Uterus (tissue), 4 donors: ENCODE measurements at places on chromosomes 11 and 22. TPM values are rescaled to one million over a fixed set of nuclear protein-coding genes. Genes with fewer than 3 reads are reported as not detected.

The GAB2 gene
- 25.4 TPM for total RNA-seq

The PNPLA5 gene
- total RNA-seq: not detected

DNA sequence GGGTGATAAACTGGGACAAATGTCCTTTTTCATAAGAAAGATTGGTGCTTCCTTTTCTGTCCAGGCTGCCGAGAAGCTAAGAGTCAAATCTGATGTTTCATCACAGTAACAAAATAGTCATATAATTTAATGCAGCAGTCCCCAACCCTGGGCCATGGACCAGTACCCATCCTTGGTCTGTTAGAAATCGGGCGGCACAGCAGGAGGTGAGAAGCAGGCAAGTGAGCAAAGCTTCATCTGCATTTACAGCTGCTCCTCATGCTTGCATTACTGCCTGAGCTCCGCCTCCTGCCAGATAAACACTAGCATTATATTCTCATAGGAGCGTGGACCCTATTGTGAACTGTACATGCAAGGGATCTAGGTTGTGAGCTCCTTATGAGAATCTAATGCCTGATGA is 26.2 kb downstream of the PRR14L start:
- no peaks in the 10 kb centered on the region for H3K4me1 ChIP-seq
- H3K27ac ChIP-seq: no peak overlapping the region
- H3K4me3 ChIP-seq: no peak overlapping the region
- H3K27me3 ChIP-seq: no peaks in the 10 kb centered on the region

GRCh38 chr11:46413760-46414465 is 22.3 kb upstream of the CHRM4 start:
- H3K36me3 ChIP-seq: no peaks in the 10 kb centered on the region
- H3K4me1 ChIP-seq: no peaks in the 10 kb centered on the region
- H3K27me3 ChIP-seq: no peaks in the 10 kb centered on the region
- no peak for DNase-seq

DNA sequence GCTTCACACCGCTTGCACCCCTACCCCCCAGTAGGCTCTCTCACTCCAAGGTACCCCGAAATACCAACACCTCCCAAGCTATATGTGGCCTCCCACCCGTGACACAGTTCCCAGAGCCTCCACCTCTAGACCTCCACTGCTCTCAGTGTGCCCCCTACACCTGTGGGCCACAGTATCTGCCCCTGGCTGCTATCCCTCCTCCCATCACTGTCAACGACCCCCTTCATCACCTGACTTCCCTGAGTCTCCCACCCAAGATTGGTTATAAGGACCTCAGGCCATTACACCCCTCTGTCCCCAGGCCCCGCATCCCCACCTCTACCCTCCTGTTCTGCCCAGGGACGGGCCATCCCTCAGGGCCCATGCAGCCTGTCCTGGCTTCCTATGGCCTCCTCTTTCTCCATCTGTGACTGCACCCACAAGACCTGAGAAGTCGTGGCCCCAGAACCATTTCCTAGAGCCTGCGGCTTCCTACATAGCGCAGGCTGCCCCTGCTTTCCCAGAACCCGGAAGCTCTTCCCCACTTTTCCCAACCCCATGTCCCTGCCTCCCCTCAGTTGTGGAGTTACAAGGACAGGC is 734 bp downstream of the ACR start:
- no peaks in the 10 kb centered on the region for H3K36me3 ChIP-seq
- no peaks in the 10 kb centered on the region for H3K27me3 ChIP-seq
- H3K4me1 ChIP-seq: no peaks in the 10 kb centered on the region
- no peak for DNase-seq
- H3K4me3 ChIP-seq: no peak overlapping the region

DNA sequence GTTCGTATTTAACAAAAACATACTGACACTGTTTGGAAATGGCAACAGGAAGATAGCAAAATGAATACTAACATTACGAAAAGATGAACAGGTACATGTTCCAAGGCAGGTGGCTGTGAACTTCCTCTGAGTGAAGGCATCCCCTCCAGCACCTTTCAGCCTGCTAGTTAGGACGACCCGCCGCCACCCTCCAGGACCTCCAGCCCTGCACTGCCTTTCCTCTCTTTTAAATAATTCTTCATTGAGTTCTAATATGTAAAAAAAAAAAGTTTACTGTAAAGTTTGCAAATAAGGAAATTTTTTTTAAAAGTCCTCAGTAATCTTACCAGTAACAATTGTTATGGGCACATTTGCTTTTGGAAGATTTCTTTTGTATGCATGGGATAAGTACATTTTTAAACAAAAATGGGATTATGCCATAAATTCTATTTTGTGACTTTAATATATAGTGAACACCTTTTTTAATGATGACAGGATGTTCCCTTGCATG is 6.0 kb downstream of the NEAT1 start:
- H3K4me1 ChIP-seq: no peaks in the 10 kb centered on the region
- no peaks in the 10 kb centered on the region for H3K27me3 ChIP-seq
- peak overlapping the region; percentile 76 for H3K4me3 ChIP-seq
- H3K27ac ChIP-seq: peak overlapping the region; percentile 98
- DNase-seq: peak; percentile 19
- no peaks in the 10 kb centered on the region for H3K36me3 ChIP-seq

- no peaks in the 10 kb centered on the region for H3K27me3 ChIP-seq
- H3K4me1 ChIP-seq: peaks cover 14% of the 10 kb centered on the region
- no peak overlapping the region for H3K27ac ChIP-seq
Observed at GRCh38 chr11:35182317-35182939, 43.5 kb downstream of the CD44 start.

- DNase-seq: no peak
- H3K27ac ChIP-seq: no peak overlapping the region
- no peaks in the 10 kb centered on the region for H3K27me3 ChIP-seq
- H3K4me1 ChIP-seq: peaks cover 4% of the 10 kb centered on the region
Observed at GRCh38 chr11:8065031-8065430, 16.0 kb upstream of the TUB start.

DNA sequence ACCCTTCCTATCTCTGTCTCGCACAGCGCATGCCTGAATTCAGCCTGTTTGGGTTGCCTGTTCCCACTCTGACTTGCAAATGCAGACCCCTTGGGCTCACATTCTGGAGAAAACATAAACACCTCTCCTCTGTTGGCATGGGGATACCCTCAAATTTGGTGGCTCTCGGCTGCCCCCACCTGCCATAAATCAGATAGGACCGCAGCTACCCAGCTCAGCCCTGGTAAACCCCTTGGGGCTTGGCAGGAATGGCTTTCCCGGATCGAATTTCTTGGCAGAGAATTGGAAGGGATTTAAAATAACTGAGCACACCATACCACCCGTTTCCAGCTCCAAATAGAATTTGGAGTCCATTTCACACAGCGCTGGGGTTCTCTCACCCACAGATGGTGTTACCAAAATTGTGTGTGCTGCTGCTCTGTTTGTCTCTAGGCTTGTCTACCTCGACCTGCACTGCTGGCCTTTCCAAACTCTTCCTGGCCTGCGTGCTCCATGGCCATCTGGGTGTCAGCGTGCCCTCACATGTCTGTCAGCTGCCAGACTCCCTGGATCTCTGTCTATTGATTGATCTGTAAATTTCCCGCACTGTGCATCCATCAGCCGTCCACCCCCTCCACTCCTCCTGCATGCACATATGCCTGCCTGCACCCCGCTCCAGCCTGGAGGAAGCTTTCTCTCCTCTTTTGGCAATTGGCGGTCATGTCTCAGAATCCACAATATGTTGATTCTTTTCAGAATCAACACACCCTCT is 134.0 kb downstream of the NTM start:
- no peaks in the 10 kb centered on the region for H3K4me1 ChIP-seq
- no peak overlapping the region for H3K4me3 ChIP-seq
- no peaks in the 10 kb centered on the region for H3K27me3 ChIP-seq
- no peak for DNase-seq
- no peak overlapping the region for H3K27ac ChIP-seq

- no peak overlapping the region for H3K4me3 ChIP-seq
- H3K27me3 ChIP-seq: no peaks in the 10 kb centered on the region
- DNase-seq: no peak
- peak overlapping the region; percentile 57 for H3K27ac ChIP-seq
- no peaks in the 10 kb centered on the region for H3K4me1 ChIP-seq
- H3K36me3 ChIP-seq: no peaks in the 10 kb centered on the region
Observed at GRCh38 chr11:130581646-130582045, 133.2 kb downstream of the ADAMTS15 start.

- no peak for DNase-seq
- no peaks in the 10 kb centered on the region for H3K27me3 ChIP-seq
Observed at GRCh38 chr11:9126636-9127035, 35.2 kb upstream of the SCUBE2 start.

GRCh38 chr11:115302946-115303703 is 201.1 kb downstream of the CADM1 start:
- H3K4me1 ChIP-seq: no peaks in the 10 kb centered on the region
- no peak for DNase-seq

DNA sequence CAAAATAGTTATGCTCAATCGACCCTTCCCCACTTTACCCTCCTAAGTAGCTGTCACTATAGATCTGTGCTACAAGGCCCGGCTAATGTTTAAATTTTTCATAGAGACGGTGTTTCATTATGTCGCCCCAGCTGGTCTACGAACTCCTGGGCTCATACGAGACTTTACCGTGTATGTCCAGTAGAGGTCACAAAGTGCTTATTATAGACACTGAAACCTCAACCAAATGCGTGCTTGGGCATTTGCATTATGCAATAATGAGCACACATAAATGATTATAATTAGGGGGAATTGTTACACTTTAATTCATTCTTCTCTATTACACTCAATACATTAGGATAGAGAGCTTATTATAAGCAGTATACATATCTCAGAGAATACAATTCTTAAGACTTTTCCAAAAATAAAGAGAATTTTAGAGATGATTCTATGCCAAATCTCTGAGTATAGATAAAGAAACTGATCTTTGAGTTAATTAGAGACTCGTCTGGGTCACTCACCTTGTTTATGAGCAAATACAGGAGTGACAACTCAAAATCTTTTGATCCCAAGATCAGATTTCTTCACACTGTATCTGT is 12.5 kb upstream of the MRPL16 start:
- H3K27me3 ChIP-seq: no peaks in the 10 kb centered on the region
- H3K4me1 ChIP-seq: no peaks in the 10 kb centered on the region
- DNase-seq: no peak
- no peak overlapping the region for H3K4me3 ChIP-seq
- no peaks in the 10 kb centered on the region for H3K36me3 ChIP-seq

DNA sequence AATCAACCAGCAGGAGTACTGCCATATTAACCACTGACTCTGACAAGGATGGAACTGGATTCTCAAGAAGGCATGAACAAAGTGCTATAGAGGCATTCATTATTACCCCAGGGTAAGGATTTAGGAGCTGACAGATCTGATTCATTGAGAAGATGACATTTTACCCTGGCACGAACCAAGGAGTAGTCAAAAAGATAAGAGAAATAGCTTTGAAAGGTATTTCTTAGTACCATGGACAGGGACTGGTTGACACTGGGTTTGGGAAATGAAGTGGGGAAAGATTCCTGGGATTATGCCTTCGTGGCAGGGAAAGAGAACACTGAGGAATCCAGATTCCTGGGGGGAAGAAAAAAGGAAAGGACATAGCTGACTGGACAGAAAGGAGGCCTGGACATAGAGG is 5.1 kb upstream of the SAAL1 start:
- no peaks in the 10 kb centered on the region for H3K4me1 ChIP-seq
- no peaks in the 10 kb centered on the region for H3K27me3 ChIP-seq

GRCh38 chr11:117980280-117980679 is 5.9 kb upstream of the IL10RA start:
- no peaks in the 10 kb centered on the region for H3K36me3 ChIP-seq
- H3K4me3 ChIP-seq: no peak overlapping the region
- H3K27ac ChIP-seq: no peak overlapping the region
